Right renal cortex interstitium (tissue), 3 donors: ENCODE measurements at places on chromosomes 2 and 18.

GRCh38 chr2:216713691-216714336, 18.5 kb upstream of the IGFBP5 start:
- DNase-seq = no peak

DNA sequence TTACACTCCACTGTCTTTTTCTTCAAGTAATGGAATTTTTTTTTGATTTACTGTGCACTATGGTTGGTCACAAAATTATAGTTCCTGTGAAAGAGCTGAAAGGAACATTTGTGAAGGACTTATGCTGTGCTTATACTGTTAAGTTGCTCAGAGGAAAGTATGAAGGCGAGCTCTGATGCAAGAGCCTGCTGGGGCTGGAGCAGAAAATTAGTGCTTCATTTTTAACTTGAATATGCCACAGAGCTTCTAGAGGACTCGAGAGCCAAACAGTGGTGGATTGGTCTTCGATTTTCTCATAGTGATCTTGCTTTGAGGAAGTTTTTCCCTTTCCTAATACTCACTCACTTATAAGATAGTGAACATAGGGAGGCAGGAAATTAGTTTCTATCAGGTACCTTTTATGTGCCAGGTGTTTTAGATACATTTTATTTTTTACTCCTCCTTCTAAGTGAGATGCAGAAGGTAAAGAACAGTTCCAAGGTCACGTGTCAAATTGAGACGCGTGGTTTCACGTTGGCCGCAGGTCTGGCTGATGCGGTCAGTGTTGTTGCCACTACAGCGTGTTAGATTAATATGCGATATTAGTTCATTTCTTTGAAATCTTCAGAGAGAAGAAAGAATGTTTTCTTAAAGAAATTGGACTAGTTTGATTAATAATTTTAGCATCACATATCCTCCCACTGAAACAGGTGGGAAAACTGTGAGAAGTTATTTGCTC, 20.2 kb downstream of the GATA6 start:
- no peak for DNase-seq

DNA sequence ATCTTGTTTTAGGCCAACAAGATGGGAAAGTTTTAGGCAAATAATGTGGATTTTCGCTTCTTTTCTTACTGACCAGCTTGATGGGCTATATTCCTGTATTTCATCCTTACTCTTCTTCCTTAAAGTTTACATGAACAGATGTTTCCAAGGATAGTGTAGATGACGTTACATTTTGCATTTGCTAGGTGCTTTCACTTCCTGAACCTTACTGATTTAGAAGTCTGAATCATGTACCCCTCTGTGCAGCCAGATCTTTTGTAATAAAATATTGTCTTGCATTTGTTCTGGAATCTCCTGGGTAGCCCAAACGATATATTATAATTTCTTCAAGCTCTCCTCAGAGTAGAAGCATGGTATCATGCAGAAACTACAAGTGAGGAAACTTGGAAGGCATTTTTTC, 93.4 kb downstream of the CALCRL start:
- DNase-seq = no peak

DNA sequence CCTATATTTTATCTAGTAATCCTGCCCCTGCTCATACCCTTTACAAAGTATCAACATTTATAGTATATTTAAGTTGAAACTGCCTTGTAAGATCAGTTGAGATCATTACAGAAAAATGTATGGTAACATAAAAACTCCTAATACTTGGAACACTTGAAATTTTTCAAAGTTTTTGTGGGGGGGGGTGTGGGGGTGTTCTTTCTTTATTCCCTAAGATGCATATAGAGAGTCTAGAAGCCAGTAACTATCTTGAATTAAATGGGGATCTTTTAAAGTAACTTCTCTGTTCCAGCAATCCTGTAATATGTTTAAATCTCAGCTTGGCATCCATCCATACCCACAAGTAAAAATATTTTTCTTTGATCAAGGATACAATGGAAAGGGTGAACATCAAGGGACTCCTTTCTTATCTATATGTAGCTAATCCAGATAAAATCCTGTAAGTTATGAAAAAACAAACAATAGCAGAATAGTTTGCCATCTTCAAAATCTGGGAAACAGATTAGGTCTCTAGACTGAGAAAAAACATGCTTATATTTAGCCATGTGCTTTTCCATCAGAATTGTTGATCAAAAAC, 455.3 kb downstream of the MEIS1 start:
- no peak for DNase-seq

- DNase-seq = no peak
Observed at GRCh38 chr2:140998017-140998416, 1132.8 kb downstream of the LRP1B start.

- DNase-seq = peak; percentile 9
Observed at GRCh38 chr2:52658598-52658997, 1109.0 kb upstream of the CHAC2 start.

DNA sequence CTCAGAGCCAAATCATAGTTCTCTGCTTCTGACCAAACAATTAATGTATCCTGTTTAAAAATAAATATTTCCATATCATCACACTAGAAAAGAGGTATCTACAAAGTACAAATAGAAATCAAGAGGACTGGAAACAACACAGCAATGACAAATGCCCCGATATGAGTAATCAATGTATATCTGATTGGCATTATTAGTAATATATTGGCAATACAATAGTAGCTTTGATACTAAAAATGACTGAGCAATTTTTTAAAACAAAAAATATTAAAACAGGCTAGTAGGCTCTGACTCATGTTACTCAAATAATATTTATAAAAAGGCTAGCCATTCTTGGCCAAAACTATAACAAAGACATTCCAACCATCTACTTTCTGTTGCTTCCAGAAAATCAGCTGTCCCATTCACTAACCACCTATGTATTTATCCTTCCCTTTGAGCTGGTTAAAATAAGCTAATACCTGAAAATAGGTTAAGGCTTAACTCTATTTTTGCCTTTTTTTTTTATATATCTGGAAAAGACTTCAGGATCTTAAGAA, 13.3 kb downstream of the PPP4R3B start:
- no peak for DNase-seq
